ENCODE measurements at places on chromosomes 2 and 18.

GRCh38 chr18:25661831-25662230, 309.9 kb upstream of the ZNF521 start:
- no peak for DNase-seq

DNA sequence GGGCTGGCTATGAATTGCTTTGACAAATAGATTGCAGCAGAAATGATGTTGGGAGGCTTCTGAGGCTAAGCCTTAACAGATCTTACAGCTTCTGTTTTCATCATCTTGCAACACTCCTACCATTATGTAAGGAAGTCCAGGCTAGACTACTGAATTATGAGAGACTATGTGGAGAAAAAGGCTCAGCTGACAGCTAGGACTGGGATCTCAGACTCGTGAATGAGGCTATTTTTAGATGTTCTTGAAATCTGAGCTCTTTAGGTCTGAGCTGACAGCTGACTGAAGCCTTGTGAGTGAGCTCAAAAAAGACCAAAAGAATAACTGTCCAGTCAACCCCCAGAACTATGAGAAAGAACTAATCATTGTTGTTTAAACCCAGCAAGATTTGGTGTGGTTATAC, 70.3 kb downstream of the VWC2L start:
- no peak for DNase-seq

DNA sequence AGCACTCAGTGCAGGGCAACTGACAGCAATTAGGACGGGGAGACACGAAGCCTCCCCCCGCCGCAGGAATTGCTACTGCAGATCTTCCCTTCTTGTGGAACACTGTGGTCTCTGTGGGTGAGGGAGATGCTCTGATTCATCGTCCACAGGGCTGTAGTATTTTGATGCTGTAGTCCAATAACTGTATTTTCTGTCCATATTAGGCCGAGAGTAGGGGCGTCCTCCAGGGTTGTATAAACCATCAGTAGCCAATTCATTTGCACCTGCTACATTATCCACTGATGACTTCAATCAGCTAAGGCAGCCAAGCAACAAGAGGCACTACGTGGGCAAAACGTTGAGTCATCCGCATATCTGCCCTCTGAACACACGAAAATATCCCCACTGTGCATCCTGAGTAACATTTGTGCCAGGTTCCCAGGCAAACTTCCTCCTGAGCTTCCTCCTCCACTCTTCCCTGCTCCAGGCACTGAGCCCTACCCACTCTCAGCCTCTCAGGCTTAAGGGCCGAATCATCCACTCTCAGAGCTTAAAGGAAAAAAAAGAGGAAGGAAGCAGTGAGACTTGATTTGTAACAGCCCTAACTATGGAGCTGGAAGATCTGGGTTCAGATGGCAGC, 62.1 kb downstream of the LBH start:
- no peak for DNase-seq

DNA sequence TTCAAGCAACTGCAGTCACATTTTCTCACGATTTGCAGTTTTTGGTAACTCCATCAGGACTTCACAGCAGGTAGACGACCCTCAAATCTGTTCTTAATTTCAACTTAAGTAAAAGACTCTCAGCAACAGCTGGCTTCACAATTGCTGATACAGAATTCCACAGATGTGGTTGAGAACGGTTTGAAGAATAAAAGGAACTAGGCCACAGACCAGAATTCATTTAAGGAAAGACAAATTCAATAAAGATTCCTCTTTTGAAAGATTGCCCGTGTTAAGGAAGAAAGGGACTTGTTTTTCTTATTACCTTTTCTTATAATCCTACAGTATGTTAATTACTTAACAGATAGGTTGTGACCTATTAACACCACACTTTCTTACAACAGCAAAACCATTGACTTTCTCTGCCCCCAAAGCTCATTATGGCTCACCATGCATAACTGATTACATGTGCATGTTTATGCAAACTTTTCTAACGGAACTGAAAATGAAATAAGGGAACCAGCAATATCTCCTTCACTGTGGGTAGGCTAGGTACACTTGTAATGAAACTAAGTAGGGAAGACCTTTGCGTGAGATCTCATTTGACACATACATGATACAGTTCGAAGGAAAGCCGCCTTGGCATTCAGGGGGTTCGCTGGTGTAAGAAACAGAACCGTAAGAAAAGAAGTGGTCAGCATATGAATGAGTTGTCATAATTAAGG, 4.7 kb upstream of the ZNF516 start:
- DNase-seq, result peak; percentile 71

DNA sequence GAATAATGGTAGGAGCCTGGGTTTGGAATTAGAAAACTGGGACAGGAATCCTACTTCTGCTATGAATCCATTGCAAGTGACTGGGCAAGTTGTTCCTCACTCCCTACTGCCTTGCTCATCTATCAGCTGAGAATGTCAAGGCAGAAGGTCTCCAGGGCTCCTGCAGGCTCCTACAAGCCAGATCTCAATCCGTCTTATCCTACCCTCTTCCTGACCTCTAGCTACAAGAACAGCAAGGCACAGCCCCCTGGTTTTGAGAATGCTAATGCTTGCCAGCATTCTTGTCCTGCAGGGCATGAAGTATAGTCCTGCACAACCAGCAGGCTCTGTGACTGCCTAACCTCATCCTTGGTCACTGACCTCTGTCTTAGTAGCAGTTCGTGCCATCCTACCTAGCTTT, 141.9 kb upstream of the TNP1 start:
- DNase-seq, result no peak

DNA sequence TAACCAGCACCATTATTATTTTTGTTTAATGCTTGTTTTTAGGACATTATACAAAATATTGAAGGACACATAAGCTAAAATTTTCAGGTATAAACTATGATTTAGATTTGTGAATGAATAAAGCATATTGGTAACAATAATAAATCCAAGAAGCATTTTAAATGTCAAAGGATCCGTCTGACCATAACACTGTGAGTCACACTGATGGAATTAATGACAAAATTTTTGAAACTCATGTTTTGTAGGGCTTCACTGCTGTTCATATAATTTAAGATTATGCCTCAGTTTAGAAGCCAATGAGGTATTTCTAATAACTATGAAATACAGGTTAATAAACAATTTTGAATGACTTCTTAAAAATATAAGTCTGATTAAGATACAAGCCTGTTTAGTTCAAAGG, 124.6 kb downstream of the TMEFF2 start:
- no peak for DNase-seq

DNA sequence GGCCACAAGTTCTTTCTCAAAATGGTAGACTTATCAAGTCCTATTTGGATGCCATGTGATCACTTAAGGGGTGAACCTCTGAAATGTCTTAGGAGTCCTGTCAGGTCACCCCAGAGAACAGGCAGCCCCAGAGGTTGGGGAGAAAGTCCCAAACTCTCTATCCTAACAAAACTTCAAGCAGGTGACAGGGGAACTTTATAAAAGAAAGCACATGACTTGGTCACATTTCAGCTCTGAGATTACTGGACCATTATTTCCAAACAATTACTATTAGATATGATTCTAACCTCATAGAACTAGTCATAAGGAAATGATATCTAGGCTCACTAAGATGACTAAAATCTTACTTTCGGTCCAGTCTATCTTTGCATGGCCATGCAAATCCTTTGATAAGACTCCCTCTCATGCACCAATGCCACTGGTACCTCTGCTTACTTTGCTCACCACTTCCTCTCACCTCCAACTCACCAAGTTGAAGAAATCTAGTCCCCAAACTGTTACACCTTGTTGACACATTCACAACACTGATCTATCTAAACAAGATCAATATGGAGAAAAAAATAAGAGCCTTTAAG, 107.0 kb downstream of the GALNT14 start:
- DNase-seq, result peak; percentile 13

DNA sequence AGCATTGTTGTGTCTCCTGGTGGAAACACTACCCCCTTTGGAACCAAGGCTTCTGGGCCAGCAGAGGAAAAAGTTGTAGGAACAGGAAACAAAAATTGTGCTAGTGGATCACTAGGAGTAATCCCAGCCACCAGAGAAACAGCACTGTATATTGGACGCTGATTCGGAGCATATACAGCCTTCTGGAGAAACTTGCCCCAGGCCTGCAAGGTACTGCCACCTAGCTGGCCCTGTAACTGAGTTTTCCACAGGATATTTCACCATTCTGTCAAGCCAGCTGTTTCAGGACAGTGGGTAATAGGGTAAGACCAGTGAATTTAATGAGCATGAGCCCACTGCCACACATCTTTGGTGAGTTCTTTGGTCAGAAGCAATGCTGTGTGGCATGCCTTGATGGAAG, 25.1 kb upstream of the EMILIN2 start:
- no peak for DNase-seq

DNA sequence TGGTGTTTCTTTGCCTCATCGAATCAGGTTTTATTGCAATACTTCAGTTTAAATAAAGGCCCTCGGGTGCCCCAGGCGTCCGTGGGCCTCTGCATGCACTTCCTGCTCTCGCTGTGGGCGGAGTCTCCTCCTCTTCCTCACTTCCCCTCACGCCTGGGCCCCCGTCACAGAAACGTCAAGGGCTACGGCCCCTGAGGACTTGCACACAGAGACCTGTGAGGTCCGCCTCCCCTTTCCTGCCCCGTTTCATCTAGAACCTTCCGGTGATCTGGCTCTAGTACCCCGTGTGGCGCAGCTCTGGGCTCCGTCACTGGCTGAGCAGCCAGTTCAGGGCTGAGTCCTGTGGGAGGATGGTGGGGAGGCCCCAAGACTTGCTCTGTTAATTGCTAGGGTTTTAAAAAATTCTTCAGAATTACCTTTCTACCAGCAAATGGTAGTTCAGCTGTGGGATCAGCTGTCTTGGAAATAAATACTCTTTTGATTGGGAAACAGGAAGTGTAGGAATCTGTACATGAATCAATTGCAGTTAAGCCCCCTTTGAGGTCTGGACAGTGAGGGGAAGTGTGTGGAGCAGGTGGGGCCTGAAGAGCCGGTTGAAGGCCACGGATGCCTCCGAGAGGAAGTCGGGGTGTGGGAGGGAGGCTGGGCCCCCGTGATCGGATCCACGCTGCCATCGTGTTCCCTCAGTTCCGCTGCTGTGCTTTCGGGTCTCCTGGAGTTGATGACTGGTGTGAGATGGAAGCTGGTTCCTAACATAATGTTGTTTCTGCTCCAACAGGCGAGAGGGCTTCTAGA, 10.2 kb downstream of the NFATC1 start:
- DNase-seq, result peak; percentile 65

DNA sequence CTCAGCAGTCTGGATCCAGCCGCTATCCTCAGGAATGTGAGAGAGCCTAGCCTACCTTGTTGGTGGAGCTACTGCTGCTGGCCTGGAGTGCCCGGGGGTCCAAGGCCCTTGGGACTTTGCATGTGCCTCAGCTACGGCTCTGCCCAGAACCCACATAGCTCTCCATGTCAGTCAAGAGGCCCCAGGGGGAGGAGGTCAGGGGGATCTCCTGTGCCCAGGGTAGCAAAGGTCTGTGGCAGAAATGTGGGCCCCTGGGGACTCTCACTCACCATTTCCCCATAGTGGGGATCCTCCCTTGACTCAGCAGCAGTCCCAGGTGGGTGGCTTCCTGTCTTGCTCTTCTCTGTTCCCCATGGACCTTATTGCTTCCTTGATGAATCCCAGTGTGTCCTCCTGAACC, 342.7 kb upstream of the CHAC2 start:
- peak; percentile 18 for DNase-seq

DNA sequence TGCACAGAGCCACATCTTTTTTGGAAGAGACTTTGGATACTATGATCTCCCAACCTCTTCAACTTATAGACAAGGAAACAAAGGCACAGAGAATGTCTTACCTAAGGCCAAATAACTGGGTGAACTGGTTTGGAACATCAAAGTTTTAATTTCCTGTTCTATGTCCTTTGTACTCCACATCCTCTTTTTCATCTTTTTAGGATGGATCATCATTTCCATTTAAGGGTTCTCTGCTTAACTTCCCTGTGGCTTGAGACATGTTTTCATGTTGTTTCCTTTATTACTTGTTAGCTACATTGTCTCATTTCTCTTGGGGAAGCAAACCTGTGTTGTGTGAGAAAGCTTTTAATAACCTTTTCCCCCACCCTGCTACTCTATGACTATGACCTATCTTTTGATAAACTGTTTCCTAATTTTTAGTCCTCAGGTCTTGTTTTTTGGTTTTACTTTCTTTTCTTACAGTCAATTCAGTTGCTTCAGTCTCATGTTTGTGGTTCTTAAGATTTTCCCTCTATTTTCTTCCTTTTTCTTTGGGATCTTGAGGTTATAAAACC, 22.5 kb upstream of the RMND5A start:
- no peak for DNase-seq

GRCh38 chr2:66494708-66495107, 59.8 kb downstream of the MEIS1 start:
- DNase-seq, result no peak

DNA sequence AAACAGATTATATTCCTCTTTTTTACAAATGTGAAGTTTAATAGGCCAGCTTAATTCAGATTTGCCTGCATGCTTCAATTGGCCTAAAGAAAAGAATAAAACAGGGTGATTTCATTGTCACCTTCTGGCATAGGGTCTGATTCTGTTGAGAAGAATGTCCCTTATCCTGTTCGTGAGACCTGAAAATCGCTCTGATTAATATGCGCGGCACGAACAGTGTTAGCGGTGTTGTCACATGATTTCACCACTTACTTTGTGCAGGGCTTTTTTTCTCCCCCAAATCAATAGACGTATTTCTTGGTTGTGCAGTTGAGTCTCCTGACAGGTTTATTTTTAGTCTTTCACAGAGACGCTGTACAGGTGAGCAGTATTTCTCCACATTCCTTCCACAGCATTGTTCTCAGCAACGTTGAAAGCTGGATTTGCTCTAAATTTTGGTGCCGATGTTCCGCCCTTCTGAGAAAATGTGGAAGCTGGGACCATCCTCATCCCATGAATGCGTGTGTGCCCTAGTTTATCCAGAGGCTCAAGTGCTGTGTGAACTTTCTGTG, 81.9 kb downstream of the ITGB1BP1 start:
- DNase-seq, result no peak

DNA sequence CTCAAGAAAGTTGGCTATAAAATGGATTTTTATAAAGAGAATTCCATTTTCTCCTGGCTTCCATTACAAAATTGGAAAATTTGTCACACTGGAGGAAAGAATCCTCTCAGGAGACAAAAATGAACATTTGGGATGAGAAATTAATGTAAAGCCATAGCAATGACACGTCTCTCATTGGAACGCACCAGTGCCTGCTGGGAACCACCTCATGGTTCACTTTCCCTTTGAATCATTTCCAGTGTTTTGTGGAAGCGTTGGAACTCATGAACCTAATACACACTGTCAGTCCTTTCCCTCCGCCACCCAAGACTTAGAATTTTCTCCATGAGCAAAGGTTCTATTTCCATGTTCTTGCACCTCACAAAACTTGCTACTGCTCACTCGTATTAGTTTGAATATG, 21.0 kb upstream of the NRP2 start:
- DNase-seq, result no peak

DNA sequence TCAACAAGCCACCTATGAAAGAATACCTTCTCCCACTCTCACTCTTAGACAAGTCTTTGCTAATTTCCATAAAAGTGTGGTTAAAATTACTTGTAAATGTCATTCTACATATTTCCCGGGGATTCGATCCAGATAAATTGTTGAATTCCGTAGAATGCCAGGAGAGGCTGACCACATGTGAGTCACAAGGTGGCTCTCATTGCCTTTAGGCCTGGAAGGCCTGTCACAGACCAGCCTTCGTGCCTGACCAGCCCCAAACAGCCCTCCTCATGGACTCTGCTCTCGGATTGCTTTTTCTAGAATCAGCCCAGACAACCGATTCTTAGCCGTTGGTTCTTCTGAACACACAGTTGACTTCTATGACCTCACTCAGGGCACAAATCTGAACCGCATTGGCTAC, 86.0 kb downstream of the RTN4 start:
- no peak for DNase-seq

GRCh38 chr2:225328192-225328591, 71.3 kb upstream of the NYAP2 start:
- no peak for DNase-seq

- DNase-seq, result peak; percentile 4
Measured at GRCh38 chr2:160493227-160494028, at the start of gene RBMS1. Gene RBMS1 (minus strand): TSS chr2:160493807. CDS start chr2:160493363, 444 bp downstream.

Data from GM06990 (cell line).